ENCODE measurements at places on chromosomes 4 and X. TPM values are rescaled to one million over a fixed set of nuclear protein-coding genes. Genes with fewer than 3 reads are reported as not detected.

Gene GPR173
- not detected for total RNA-seq

Gene GRPR
- not detected for total RNA-seq

Gene ITIH6
- not detected for total RNA-seq

Gene GABRE
- not detected for total RNA-seq

DNA sequence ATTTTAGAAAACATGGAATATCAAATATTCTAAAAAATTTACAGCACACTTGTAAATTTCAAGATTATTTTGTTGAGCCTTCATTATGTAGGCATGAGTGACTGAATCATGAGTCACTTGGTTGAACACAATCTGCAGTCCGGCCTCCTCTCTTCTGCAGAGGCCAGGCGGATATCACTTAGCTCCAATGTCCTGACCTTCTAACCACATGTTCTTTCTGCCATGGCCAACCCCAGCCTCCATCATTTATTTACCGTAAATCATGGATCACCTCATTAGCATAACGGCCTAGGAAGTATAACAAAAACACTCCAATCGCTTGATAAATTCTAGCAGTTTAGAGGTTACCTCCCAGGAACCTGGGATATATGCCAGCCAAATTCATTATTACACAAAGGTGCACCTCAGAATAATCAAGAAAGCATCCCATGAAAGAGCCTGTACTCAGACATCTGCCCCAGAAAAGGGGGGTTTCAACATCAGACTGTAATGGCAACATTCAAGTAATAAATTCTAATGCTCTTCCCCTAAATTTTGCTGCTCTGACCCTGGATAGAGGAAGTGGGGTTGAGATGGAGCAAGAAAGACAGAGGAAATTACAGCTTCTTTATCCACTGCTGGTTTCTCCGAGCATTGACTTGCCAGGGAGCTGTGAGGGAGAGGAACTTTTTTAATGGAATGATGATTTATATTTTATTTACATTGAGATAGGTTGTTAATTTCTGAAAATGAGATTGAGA is 2153.6 kb upstream of the AGA start:
- no peak overlapping the region for H3K4me3 ChIP-seq
- no peaks in the 10 kb centered on the region for H3K27me3 ChIP-seq

- H3K27me3 ChIP-seq: no peaks in the 10 kb centered on the region
- no peaks in the 10 kb centered on the region for H3K36me3 ChIP-seq
- no peaks in the 10 kb centered on the region for H3K4me1 ChIP-seq
- no peak overlapping the region for H3K4me3 ChIP-seq
- no peak for DNase-seq
These were observed 321.9 kb downstream of the HS3ST1 start for GRCh38 chr4:11106759-11107158.

- H3K27ac ChIP-seq: no peak overlapping the region
- no peak for DNase-seq
- no peaks in the 10 kb centered on the region for H3K36me3 ChIP-seq
- H3K27me3 ChIP-seq: no peaks in the 10 kb centered on the region
- H3K4me3 ChIP-seq: no peak overlapping the region
- no peaks in the 10 kb centered on the region for H3K4me1 ChIP-seq
These were observed 41.6 kb downstream of the TRPC5OS start for GRCh38 chrX:111917591-111917990.

DNA sequence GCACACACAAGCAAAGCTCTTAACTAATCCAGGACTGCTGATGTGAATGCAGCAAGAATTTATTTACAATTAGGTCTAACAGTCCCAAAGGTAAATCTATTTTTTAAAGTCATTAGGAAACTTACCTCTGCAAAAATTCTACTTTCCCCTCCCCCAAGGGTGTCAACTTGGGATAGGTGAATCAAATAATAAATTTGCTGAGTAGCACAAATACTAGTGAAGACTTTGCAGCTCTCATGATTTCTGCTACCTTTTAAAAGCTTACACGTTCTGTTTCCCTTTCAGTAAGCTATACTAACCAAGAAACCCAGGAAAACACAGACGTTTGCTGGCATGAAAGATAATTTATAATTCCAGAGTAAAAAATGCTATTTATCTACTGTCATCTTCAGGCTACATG is 296.6 kb upstream of the SLC7A11 start:
- no peaks in the 10 kb centered on the region for H3K27me3 ChIP-seq
- H3K4me1 ChIP-seq: no peaks in the 10 kb centered on the region
- H3K36me3 ChIP-seq: no peaks in the 10 kb centered on the region
- DNase-seq: no peak
- H3K27ac ChIP-seq: no peak overlapping the region
- no peak overlapping the region for H3K4me3 ChIP-seq

DNA sequence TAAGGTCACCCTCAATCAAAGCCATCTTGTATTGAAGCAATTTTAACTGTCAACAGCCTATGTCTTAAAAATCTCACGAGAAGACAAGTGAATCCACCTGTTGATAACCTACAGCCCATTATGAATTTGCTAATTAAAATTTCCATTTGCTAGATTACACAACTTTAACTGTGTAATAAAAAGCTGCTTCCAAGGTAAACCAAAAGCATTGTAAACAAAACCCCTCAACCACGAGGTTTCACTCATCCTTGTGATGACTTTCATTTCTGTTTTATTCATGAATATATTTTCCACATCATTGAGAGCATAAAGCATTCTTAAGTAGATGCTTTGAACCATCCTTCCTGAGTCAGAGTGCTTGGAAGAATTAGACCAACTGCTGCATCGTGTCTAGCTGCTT is 217.5 kb upstream of the GYPA start:
- no peak overlapping the region for H3K27ac ChIP-seq
- peaks cover 12% of the 10 kb centered on the region for H3K27me3 ChIP-seq
- no peaks in the 10 kb centered on the region for H3K36me3 ChIP-seq
- no peaks in the 10 kb centered on the region for H3K4me1 ChIP-seq
- H3K4me3 ChIP-seq: no peak overlapping the region

DNA sequence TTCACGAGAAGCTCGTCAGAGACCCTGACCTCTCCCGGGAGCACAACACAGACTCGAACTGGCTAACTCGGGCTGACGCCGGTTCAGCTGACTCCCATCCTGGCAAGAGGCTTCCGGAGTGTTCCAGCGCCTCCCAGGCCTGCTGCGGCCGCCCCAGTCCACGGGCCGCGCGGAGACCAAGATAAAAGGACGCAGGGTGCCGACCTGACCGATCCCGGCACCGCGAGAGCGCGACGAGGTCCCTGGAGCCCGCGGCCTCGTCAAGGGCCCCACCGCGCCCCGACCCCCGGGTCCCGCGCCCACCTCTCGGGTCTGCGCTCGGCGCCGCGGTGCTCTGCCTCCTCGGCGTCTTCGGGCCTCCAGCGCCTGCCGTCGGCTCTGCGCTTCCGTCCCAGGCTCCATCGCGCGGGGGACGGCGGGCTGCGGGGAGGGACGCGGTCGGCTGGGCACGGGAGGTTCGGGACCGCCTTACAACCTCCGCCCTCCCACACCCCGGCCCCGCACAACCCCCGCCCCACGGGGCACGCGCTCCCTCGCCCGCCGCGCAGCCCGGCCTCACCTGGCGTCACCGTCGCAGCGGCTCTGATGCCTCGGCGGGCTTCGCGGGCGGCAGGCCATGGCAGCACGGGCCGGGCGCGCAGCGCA is 426 bp downstream of the SLBP start:
- DNase-seq: peak; percentile 83
- peak overlapping the region; percentile 95 for H3K4me3 ChIP-seq
- no peaks in the 10 kb centered on the region for H3K27me3 ChIP-seq
- H3K27ac ChIP-seq: peak overlapping the region; percentile 86
- H3K36me3 ChIP-seq: peaks cover 41% of the 10 kb centered on the region

DNA sequence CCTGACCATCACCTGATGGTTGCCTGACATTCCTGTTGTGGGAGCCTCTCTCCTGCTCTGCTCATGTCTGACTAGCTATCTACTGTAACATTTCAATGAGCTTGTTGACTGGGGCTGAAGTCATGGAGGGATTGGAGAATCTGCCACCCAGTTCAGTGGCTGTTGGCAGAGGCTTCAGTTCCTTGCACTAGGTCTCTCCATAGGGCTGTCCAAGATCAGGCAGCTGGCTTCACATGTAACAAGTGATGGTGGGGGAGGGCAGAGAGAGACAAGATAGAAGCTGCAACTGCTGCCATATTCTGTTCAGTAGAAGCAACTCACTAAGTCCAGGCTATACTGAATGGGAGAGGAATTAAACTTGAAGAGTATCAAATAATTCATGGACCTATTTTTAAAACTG is 14.1 kb upstream of the CCNI start:
- no peaks in the 10 kb centered on the region for H3K36me3 ChIP-seq
- DNase-seq: no peak
- no peaks in the 10 kb centered on the region for H3K27me3 ChIP-seq
- H3K4me3 ChIP-seq: no peak overlapping the region
- H3K4me1 ChIP-seq: peaks cover 4% of the 10 kb centered on the region

GRCh38 chr4:73006286-73006990 is 63.1 kb downstream of the COX18 start:
- H3K36me3 ChIP-seq: no peaks in the 10 kb centered on the region
- peaks cover 9% of the 10 kb centered on the region for H3K27me3 ChIP-seq
- no peaks in the 10 kb centered on the region for H3K4me1 ChIP-seq
- no peak for DNase-seq

DNA sequence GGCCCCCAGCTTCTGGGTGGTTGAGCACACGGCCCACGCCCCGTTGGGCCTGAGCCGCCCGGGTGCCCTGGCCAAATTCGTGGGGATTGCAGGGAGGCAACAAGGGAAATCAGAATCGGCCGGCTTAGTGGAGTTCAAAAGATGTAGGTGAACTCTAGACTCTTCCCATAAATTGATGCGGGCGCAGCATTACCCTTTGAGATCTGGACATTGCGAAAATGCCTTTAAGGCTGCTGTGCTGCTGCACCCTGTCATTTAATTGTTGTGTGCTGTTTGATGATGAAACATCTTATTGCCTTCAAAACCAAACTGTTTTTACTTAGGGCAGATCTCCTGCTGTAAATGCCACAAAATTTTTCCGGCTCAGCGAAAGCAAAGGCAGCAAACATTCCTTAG is 409 bp upstream of the MPP1 start:
- peak overlapping the region; percentile 89 for H3K4me3 ChIP-seq
- no peak for DNase-seq
- peak overlapping the region; percentile 71 for H3K27ac ChIP-seq
- peaks cover 34% of the 10 kb centered on the region for H3K4me1 ChIP-seq
- no peaks in the 10 kb centered on the region for H3K36me3 ChIP-seq
- H3K27me3 ChIP-seq: no peaks in the 10 kb centered on the region

DNA sequence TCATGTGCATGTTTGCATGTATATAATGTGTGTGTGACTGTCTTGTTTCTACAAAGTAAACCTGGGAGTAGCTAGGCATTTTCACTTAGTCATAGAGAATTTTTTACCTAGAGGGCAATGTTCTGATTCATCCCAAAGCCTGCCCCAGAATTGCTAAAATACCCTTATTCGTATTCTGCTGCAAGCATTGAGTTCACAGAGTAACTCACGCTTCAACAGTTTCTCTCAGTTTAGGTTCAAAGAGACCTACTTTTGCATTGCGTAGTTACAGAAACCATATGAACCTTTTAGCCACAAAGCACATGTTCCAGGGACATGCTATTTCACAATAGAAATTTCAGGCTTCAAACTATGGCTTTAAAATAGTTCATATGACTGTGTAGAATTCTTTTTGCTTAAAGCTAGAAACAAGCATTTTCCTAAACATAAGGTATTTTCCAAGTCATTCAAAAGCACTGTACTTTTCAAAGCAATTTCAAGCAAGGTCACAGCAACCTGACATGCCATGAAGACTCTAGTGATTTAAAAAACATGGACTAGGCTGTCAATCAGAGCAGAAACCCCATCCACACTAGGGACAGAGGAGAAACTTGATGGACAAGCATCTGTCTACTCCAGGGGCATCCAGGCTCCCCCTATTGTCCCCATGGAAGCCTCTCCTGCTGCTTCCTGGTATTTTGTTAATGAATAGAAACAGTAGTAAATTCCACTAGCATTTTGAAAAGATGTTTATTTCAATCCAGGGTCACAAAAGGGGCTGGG is 81.5 kb upstream of the MAPK10 start:
- no peak for DNase-seq
- H3K36me3 ChIP-seq: no peaks in the 10 kb centered on the region
- H3K4me3 ChIP-seq: no peak overlapping the region
- peaks cover 8% of the 10 kb centered on the region for H3K27me3 ChIP-seq
- no peaks in the 10 kb centered on the region for H3K4me1 ChIP-seq

DNA sequence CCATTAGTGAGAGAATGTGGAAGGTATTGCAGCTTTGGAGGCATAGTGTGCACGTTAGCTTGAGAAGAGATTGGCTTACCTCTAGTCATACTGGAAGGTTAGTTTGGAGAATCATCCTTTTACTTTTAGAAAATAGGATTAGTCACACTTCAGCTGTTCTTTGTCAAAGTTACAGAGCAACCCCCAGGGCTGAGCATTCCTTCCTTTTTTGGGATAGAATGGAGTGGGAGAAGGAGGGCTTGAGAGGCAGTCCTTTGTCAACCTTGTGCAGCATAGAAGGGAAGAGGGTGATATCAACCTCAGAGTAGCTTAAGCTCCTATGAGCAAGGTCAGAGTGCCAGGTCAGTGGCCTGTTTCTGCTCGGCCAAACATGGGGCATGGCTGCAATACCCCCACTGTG is 8.6 kb upstream of the MBNL3 start:
- peaks cover 21% of the 10 kb centered on the region for H3K27me3 ChIP-seq
- H3K27ac ChIP-seq: no peak overlapping the region
- H3K4me3 ChIP-seq: no peak overlapping the region

GRCh38 chr4:138560448-138560847 is 318.3 kb upstream of the SLC7A11 start:
- no peak for DNase-seq
- no peaks in the 10 kb centered on the region for H3K27me3 ChIP-seq
- H3K4me1 ChIP-seq: no peaks in the 10 kb centered on the region
- no peak overlapping the region for H3K27ac ChIP-seq
- no peak overlapping the region for H3K4me3 ChIP-seq

GRCh38 chr4:10496200-10496599 is 39.0 kb upstream of the ZNF518B start:
- no peak overlapping the region for H3K27ac ChIP-seq
- H3K36me3 ChIP-seq: no peaks in the 10 kb centered on the region
- H3K27me3 ChIP-seq: peaks cover 2% of the 10 kb centered on the region
- DNase-seq: no peak
- no peaks in the 10 kb centered on the region for H3K4me1 ChIP-seq

- no peak overlapping the region for H3K4me3 ChIP-seq
- no peaks in the 10 kb centered on the region for H3K36me3 ChIP-seq
- no peaks in the 10 kb centered on the region for H3K27me3 ChIP-seq
- no peak for DNase-seq
- H3K4me1 ChIP-seq: no peaks in the 10 kb centered on the region
- H3K27ac ChIP-seq: no peak overlapping the region
These were observed 340.8 kb downstream of the PAPSS1 start for GRCh38 chr4:107379054-107379869.

DNA sequence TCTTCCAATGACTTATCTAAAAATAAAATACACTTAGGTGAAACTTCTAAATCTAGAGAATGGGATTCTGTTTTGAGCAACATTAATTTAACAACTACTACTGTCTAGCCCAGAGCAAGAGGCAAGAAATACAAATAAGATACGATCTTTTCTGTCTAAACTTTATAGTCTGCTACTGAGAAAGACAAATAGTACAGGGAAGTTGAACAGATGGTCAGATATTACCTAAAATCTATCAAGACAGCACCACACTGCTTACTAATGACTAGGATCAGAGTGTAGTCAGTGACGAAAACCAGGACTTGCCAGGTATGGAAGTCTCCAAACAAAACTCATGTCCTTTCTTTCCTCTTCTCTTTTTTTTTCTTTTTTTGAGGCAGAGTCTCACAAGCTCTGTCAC is 7.1 kb downstream of the FAM13A start:
- no peaks in the 10 kb centered on the region for H3K4me1 ChIP-seq
- H3K27ac ChIP-seq: no peak overlapping the region
- no peaks in the 10 kb centered on the region for H3K36me3 ChIP-seq
- DNase-seq: no peak
- no peak overlapping the region for H3K4me3 ChIP-seq
- H3K27me3 ChIP-seq: peaks cover 4% of the 10 kb centered on the region
